Suppressor macrophage (primary cell): ENCODE measurements at places on chromosomes 6 and 20.
A peak's percentile ranks its signal among the peaks of the same experiment; 100 is the strongest.

DNA sequence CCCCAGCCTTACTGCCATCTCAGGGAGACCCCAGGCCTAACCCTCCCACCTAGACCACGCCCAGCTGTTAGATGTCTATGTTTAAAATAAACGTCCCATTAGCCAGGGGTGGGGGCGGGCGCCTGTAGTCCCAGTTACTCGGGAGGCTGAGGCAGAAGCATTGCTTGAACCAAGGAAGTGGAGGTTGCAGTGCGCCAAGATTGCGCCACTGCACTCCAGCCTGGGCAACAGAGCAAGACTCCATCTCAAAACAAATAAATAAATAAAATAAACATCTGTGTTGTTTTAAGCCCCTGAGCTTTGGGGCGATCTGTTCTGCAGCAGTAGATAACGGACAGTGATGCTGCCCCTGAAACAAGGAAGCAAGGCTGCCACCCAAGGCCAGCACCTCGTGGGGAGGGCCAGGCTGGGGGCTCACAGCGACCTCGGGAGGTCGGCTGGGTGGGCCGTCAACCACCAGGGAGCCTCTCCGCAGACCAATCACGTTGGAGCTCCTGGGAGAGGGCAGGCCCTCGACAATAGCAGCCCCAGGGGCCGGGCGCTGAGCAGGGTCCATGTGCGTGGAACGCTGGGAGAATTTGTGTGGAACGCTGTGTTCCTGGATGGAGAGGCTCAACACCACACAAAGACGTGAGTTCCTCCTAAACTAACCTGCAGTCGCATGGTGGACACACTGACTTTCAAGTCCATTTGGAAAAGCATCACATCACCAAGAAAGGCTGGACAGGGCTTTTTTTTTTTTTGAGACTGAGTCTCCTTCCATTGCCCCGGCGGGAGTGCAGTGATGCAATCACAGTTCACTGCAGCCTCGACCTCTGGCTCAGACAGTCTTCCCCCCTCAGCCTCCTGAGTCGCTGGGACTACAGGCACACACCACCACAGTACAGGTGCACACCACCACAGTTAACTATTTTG, 1.0 kb upstream of the HELZ2 start:
- DNase-seq: no peak

- no peak for DNase-seq
Observed at GRCh38 chr6:4208158-4208557, 72.8 kb upstream of the ECI2 start.

- DNase-seq: no peak
Observed at GRCh38 chr6:85679445-85680123, 36.9 kb upstream of the SYNCRIP start.

DNA sequence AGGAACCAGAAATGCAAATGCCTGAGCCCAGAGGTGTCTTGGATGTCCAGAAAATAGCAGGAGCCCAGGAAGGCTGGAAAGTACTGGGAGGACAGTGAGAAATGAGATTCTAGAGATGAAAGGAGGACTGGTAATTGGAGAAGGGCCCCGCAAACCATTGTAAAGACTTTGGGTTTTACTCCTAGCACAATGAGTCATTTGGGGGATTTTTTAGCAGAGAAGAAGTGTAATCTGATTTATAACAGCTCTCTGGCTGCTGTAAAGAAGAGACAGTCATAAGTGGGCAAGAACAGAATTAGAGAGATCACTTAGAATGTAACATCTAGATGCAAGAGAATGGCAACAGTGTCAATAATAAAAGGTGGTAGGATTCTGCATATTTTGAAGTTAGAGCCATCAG, 40.2 kb downstream of the SLC35F1 start:
- DNase-seq: no peak

DNA sequence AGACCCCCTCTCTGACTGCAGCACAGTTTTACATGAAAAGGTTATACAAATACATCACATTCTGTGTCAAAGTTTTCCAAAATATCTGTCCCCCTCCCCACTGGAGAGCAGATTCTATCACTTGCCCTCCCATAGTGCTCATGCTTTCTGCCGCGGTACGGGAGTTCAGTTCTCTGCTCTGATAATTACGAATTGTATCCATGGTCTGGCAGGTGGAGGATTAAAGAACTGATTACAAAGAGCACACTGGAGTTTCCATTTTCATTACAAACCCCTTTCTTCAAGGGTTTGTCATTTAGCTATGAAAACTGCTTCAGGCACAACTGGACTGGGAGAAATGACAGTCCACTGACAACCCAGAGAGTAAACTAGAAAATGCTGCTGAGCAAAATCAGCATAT, 166.0 kb downstream of the PDSS2 start:
- DNase-seq: no peak

DNA sequence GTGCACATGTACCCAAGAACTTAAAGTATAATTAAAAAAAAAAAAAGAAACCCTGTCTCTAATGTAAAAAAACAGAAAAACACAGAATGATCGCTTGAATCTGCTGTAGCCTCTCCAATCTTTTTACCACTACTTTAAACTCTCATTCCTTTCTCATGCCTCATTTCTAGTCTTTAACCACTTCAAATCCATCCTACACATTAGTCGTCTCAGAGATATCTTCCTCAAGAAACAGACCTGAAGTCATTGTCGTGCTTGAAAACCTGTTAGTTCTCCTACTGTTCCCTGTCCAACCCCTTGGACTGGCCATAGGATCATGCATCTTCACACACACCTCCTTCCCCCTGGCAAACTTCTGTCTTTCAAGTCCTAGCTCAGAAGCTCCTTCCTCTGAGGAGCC, 112.1 kb upstream of the BCLAF1 start:
- DNase-seq: no peak

- DNase-seq: peak; percentile 23
Observed at GRCh38 chr6:21847711-21848480, 254.3 kb downstream of the SOX4 start.

DNA sequence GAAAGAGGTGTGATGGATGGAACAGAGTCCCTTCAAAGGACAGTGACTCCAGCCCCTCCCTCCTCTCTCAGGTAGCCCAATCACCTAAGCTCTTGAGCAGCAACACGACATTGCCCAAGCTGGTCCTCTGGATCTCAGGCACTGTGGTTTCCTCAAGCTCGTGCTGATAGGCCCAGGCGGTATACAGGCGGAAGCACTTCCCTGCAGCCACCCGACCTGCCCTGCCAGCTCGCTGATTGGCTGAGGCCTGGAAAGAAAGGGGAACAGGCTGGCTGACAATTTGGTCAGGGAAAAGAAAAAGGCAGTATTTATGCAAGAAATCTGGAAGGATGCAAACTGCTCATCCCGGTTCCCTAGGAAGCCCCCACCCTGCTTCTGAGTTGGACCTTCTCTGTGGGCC, 9.6 kb downstream of the C6orf136 start:
- DNase-seq: peak; percentile 78

- DNase-seq: no peak
Observed at GRCh38 chr6:124090491-124090890, 286.8 kb downstream of the NKAIN2 start.

- DNase-seq: no peak
Observed at GRCh38 chr6:99780556-99780885, 173.9 kb downstream of the PRDM13 start.

DNA sequence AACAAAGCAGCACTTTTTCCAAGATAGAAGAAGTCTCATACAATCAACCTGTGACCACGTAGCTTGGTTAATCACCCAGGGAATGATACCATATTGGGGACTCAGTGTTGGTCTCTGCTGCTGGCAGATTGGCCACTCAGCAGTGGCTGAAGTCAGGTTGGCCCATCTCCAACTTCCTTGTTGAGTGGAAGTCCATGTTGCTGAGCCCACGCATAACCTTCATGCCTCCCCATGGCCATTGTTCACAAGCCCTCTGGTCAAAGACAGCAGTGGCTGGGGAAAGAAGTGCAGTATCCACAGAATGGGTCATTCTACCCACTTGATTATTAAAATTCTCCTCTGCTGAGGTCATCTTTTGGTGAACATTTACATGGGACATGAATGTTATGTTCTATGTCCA, 38.5 kb downstream of the PKIB start:
- peak; percentile 9 for DNase-seq

DNA sequence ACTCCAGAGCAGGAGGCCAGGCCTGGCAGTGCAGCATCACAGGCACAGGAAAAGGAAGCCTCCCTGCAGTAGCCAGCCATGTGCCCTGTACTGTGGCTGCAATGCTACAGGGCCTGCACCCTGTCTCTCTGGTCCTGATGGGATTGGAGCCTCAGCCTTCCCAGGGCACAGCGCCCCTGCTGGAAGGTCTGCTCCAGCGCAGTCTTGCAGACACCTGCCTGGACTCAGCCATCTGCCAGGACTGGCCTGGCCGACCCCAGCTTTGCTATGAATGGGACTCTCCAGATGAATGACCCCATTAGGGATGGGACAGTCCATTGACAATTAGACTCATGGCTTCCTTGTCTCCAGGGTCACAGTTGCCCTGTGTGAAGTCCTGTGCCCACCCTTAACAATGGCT, 251.6 kb downstream of the ERMARD start:
- DNase-seq: no peak

DNA sequence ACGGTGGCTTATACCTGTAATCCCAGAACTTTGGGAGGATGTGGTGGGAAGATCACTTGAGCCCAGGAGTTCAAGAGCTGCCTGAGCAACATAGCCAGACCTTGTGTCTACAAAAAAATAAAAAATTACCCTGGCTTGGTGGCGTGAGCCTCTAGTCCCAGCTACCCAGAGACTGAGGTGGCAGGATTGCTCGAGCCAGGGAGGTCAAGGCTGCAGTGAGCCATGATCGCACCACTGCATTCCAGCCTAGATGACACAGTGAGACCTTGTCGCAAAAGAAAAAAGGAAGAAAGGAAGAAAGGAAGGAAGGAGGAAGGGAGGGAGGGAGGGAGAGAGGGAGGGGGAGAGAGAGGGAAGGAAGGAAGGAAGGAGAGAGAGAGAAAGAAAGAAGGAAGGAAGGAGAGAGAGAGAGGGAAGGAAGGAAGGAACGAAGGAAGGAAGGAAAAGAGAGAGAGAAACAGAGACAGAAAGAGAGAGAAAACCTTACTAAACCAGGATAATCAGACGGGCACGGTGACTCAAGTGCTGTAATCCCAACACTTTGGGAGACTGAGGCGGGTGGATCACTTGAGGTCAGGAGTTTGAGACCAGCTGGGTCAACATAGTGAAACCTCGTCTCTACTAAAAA, 10.9 kb upstream of the PNRC1 start:
- no peak for DNase-seq

- DNase-seq: no peak
Observed at GRCh38 chr6:170443151-170443662, 109.9 kb downstream of the PSMB1 start.

- DNase-seq: no peak
Observed at GRCh38 chr6:129329678-129330077, 380.3 kb downstream of the ARHGAP18 start.

DNA sequence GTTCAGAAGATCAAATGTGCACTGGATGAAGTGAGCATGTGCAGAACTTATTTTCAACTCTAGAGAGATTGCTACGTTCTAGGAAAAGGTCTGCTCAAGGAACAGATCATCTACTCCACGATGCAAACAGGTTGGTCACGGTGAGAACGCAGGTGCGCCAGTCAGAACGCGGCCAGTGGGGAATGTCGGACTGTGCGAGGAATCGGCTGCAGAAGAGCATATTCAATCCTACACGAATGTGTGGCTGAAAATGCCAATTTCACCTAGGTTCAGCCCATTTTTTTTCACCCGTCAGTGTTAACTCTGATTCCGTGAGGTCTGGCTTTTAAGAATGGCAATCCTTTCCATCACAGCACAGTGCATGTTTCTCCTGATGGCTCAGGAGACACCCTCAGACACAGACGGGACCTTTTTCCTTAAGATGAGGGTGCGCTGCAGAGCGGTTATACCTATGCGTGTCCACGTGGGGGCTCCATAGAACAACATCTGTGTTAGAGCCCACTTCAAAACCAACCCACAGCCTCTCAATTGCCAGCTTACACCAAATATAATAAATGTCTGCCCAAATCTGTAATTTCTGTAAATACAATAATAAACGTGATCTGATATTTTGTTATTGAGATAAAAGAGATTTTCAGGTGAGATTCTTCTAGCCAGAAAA, 250.4 kb downstream of the FOXA2 start:
- DNase-seq: peak; percentile 71

DNA sequence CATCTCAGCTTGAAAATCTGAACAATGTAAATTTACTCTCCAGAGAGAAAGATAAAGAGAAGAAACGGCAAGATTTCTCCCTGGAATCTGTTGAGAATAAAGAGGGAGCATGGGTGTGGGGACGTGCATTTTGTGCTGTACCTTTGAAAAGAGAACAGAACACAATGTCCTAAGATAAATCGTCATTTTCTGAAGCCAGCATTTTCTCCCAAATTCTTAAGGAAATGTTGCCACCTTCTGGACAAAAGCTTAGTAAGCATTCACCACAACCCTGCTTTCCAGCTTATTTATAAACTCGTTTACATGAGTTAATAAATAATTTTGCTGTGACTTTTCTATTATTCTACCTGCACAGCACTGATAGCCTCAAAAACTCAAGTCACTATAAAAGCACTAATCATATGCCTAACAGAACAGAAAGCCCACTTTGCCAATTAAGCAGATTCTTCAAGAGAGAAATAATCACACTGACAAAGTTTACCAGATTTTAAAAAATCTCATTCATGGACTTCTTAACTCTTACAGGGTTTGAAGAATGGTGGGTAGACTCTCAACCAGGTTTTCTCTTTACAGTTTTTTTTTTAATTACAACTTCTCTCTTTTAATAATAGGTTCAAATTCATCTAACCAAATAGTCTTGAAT, 155.8 kb downstream of the MBOAT1 start:
- DNase-seq: peak; percentile 25

- no peak for DNase-seq
Observed at GRCh38 chr6:108673153-108673552, 112.4 kb downstream of the FOXO3 start.

DNA sequence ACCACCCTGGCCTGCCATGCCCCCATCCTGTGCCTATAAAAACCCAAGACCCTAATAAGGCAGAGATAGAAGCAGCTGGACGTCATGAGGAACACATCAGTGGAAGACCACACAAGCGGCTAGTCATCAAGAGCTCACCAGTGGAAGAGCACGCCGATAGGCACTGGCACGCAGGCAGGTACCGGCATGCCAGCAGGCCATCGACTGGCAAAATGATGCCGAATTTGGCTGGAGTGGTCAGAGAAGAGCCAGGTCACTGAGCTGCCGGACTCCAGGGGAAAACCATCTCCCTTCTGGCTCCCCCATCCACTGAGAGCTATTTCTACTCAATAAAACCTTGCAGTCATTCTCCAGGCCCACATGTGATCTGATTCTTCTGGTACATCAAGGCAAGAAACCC, 227.6 kb upstream of the EXOC2 start:
- no peak for DNase-seq

GRCh38 chr6:164045082-164045481, 630.6 kb downstream of the QKI start:
- DNase-seq: peak; percentile 1

- DNase-seq: no peak
Observed at GRCh38 chr6:104484626-104485025, 375.1 kb downstream of the HACE1 start.

- DNase-seq: no peak
Observed at GRCh38 chr20:53154540-53154939, 182.4 kb downstream of the TSHZ2 start.
